ENCODE measurements at places on chromosomes 7 and 10.

GRCh38 chr7:87210506-87210905, 9.0 kb downstream of the TMEM243 start:
- DNase-seq = no peak

- no peak for DNase-seq
Measured at GRCh38 chr10:34185998-34186397, 629.1 kb downstream of the PARD3 start.

GRCh38 chr10:28558186-28558585, 25.3 kb downstream of the WAC start:
- no peak for DNase-seq

DNA sequence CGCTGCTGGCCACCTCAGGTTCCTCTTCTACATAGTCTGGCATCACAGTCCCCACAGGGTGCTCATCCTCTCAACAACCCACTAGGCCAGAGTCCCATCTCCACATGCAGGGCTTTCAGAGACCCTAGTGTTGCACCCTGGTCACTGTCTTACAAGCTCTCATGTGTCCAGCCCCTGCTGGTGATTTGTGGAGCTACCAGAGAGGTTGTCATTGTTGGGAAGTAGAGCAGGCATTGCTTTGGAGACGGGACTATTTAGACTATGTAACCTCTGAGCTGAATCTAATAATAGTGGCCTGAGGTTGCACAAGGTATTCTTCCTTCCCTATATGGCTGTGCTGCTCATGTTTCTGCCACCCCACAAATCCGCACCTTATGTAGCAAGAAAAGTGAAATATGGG, 135.3 kb upstream of the VWC2 start:
- DNase-seq = no peak

DNA sequence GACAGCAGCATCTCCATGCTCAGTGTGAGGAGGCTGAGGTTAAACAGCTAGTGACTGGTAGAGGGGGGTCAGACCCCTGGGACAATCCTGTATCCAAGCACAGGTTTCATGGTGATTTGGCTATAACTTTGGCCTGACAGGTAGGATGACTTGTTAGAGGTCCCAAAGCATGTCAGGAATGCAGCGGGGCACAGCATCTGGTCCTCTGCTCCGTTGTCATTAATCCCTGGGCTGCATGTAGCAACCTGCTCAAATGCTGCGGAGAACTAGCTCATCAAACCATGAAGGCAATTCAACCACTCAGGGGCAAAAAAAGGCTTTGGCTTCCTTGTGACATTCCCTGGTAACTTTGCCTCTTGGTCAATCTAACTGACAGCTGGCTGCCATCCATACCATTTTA, 26.8 kb downstream of the WNT2 start:
- no peak for DNase-seq

DNA sequence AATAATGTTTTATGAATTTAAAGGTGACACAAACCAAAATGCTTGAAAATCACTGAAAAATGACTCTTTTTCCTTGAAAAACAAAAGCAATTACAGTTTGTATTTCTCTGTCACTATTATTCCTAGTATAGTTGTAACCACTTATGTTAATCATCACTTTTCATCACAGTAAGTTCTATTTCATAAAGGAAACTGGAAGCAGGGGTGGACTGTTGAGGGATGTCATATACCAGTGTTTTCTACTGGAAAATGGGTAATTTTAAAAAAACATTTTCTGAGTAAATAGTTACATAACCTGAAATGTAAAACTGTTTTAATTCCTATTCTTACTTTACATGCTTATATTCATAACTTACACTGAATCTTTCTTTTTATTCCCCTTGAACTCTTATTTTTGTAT, 32.2 kb upstream of the SFMBT2 start:
- DNase-seq = no peak

- peak; percentile 75 for DNase-seq
Measured at GRCh38 chr7:5231811-5232484, 41.9 kb downstream of the WIPI2 start.

DNA sequence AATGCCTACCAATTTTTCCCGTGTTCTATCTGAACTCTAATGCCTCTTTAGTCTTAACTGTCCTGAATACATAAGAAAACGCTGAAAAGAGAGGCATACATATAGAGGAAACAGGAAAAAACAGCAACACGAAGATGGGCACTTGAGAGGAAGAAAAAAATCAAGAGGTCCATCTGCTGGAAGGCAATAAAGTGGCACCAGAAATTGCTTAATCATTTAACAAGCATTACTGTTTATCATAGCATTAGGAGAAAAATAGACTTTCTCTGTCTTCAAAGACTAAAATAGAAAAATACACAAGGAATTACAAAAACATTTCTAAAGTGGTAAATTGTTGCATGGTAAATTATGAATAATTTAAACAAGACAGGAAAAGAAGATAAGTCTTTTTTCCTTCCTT, 35.0 kb downstream of the NSUN6 start:
- DNase-seq = no peak

DNA sequence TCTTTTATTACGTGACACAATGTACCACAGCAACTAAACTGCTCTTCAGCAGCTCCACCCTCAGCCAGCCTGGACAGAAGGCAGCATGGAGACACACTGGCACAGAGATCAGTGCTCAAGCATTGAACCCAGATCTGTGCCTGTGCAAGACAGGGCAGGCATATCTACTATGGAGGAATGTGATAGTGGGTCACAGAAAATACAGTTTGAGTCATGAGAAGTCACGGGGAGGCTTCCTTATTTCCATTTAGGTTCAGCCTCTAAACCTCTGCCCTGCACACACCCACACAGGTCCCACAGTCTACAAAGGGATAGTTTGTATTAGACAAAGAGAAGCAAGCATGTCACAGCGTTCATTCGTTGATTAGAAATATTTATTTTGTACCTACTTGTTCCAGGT, 187.4 kb upstream of the AGR3 start:
- peak; percentile 16 for DNase-seq

- DNase-seq = peak; percentile 28
Measured at GRCh38 chr7:6504996-6505395, 46.3 kb downstream of the GRID2IP start.

GRCh38 chr10:22652988-22653481, 61.3 kb downstream of the PIP4K2A start:
- no peak for DNase-seq

DNA sequence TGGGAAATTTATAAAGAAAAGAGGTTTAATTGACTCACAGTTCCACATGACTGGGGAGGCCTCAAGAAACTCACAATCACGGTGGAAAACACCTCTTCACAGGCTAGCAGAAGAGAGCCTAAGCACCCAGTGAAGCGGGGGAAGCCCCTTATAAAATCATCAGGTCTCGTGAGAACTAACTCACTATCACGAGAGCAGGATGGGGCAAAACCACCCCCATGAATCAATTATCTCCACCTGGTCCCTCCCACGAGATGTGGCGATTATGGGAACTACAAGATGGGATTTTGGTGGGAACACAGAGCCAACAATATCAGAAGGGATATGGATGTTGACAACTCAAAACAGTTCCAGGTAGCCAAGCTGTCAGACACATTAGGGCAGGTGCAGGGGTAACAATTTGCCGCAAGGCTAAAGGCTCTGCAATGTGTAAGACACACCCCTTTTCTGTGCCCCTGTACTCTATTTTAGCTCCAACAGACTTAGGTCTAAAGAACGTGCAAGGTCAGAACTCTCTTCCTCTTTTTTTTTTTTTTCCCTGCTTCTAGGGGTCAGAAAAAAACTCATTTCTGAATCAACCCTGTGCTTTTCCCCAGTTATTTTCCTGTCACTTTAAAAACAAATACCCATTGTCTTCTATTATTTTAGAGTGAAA, 30.7 kb upstream of the RBM20 start:
- DNase-seq = no peak

- DNase-seq = no peak
Measured at GRCh38 chr7:42858570-42858969, 53.3 kb downstream of the C7orf25 start.

DNA sequence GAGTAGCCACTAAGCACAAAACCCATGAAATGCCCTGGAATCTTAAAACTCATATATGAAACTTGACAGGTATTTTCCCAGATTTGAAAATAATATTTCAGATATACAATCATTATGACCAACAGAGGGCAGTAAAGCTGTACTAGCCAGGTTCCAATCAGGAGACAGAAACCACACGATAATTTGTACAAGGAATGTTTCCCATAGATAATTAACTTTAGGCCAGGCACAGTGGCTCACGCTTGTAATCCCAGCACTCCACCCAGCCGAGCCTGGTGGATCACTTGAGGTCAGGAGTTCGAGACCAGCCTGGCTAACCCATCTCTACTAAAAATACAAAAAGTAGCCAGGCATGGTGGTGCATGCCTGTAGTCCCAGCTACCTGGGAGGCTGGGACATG, 31.0 kb upstream of the NUB1 start:
- DNase-seq = no peak

GRCh38 chr7:23335621-23336020, 36.5 kb downstream of the MALSU1 start:
- no peak for DNase-seq

GRCh38 chr7:142568435-142569097, 180.7 kb upstream of the PRSS1 start:
- DNase-seq = no peak
